ENCODE measurements at places on chromosomes 11 and 22.

- DNase-seq: no peak
Observed at GRCh38 chr11:75205564-75206020, 35.0 kb upstream of the TPBGL start.

DNA sequence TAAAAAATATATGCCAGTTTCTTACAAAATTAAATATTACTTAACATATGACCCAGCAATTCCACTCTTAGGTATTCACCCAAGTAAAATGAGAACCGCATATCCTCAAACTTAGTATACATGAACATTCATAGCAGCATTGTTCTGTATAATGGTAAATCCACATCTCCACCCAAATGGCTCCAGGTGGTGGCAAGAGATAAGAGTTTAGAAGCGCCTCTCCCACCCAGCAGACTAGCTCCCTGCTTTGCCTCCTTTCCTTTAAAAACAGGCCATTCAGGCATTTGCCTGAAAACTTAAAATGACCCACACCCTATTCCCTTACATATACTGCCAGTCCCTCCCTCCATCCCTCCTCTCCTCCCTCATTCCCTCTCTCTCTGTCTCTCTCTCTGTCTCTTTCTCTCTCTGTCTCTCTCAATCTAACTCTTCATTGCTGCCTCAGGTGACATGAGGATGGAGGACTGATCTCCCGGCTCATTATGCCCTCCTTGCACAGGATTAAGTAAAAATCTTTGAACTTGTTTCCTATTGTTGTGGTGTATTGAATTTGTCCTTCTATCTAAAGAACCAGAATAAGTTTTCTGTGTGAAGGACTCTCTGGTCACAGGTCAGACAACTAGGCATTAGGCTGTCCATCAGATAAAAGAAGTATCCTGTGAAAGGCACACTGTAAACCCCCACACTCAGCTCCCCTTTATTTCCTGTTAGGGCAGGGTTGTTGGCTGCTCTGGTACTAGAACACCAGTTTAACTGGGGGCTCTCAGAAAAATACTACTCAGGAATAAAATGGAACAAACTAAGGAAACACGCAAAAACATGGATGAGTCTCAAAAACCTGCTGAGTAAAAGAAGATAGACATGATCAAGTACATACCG is 48.3 kb downstream of the RRP8 start:
- DNase-seq: no peak

DNA sequence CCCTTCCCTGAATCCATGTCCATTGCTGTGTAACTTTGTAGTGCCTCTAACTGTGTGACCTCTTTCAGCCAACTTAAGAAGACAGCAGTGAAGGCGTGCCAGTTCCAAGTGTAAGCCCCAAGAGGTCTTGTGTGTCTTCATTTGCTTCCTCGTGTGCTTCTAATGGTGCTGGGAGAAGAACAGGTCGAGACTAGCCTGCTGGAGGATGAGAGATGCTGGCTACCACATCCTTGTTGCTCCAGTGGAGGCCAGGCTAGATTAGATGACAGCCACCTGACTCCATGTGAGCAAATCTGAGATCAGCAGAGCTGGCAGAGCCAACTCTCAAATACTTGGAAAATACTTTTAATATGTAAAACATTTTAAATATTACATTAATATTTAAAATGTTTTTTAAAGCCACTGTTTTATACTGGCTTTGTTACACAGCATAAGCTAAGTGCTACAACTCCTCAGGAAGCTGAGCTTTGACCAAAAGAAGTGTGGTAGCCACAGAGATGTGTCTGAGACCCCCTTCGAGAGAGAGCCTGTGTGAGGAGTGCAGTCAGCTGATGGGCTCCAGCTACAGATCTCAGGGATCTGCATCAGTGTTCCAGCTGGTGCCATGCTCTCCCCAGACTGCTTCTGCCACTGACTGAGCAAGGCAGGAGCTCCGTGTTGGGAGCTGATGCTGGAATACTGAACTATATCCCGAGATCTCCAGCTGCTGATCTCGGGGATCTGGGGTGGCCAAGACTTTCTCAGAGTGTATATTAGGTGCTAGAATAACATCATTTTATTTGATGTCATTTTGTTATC is 8.9 kb downstream of the KCNJ11 start:
- DNase-seq: no peak

DNA sequence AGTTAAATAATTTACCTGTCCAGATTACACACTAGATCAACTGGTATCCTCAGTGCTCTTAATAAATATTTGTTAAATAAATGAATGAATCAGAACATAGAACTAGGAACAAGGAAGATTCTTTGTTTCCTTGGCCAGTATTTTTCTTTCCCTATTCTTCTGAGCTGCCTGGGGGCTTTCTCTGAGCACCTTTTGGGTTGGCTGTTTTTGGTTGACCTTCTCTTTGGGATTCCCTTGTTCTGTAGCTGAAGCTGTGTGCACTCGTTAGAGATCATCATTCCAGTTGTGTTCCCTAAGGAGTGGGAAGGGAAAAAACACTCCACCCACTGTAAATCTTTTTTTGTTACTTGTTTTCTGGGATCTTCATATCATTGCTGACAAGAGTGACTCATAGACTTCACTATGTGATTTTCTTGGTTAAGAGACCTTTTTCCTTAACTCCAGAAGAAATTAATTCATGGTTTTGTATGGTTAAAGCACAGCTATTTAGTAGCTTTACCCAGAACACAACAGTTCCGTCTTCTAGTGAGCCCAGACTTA is 84.3 kb downstream of the STIM1 start:
- DNase-seq: no peak

DNA sequence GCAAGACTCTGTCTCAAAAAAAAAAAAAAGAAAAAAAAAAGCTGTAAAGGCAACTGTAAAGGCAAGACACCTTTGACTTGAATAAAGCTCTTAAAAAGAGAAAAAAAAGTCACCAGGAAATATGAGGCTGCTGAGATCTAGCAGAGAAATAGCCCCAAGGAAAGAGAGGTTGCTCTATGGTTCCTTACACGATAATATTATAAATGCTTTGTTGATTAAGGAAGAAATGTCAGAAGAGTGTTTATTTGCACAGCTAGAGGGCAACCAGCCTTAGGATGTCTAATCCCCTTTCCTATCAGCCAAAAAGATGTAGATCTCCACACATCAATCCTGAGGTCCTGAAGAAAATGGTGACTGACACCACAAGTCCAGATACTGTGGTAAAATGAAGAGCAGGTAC is 32.0 kb downstream of the RBFOX2 start:
- no peak for DNase-seq

GRCh38 chr11:72511393-72512047 is 77.2 kb upstream of the CLPB start:
- no peak for DNase-seq

GRCh38 chr22:33426451-33426850 is 368.3 kb upstream of the SYN3 start:
- DNase-seq: no peak

GRCh38 chr11:112967082-112967481 is 5.9 kb downstream of the NCAM1 start:
- no peak for DNase-seq

GRCh38 chr11:131612533-131612932 is 242.1 kb downstream of the NTM start:
- DNase-seq: no peak

DNA sequence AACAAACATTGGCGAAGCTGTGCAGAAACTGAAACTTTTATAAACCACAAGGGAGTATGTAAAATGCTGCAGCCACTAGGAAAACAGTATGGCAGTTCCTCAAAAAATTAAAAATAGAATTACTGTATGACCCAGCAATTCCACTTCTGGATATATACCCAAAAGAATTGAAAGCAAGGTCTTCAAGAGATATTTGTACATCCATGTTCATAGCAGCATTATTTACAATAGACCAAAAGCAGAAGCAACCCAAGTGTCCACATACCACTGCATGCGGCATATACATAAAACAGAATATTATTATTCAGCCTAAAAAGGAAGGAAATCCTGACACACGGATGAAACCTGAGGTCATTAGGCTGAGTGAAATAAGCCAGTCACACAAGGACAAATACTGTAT is 85.8 kb downstream of the RELT start:
- no peak for DNase-seq

GRCh38 chr11:75878933-75879332 is 63.9 kb downstream of the UVRAG start:
- no peak for DNase-seq

DNA sequence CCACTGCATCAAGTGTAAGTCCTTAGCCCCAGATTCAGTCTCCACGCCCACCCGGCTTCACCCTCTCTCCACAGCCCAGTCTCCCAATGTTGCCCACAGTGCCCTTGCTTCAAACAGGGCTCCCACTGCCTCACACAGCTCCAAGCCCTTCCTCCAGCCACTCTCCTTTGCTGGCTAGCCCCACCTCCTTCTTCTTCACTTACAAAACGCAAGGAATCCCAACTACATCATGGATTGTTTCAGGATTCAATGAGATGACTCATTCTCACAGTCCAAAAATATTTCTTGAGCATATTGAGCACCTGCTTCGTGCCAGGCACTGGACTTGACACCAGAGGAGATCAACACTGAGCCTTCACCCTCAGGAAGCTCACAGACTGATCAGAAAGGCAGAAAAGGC is 533.5 kb downstream of the BUD13 start:
- no peak for DNase-seq

DNA sequence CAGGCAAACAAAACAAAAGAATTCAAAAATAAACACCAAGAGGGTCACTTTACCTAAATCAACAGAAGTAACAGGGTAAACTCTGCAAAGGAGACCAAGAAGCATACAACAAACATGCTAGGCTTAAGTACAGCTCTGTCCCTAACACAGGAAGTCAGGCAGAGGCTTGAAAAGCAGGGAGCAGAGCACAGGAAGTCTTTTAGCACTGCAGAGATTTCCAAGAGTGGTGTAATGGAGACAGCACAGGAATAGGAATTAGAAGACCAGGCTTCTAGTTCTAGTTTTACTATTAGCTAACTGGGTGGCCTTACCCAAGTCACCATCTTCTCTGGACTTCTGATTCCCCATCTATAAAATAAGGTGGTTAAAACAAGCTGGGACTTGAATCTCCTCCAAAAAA is 1.9 kb downstream of the RBFOX2 start:
- DNase-seq: no peak

DNA sequence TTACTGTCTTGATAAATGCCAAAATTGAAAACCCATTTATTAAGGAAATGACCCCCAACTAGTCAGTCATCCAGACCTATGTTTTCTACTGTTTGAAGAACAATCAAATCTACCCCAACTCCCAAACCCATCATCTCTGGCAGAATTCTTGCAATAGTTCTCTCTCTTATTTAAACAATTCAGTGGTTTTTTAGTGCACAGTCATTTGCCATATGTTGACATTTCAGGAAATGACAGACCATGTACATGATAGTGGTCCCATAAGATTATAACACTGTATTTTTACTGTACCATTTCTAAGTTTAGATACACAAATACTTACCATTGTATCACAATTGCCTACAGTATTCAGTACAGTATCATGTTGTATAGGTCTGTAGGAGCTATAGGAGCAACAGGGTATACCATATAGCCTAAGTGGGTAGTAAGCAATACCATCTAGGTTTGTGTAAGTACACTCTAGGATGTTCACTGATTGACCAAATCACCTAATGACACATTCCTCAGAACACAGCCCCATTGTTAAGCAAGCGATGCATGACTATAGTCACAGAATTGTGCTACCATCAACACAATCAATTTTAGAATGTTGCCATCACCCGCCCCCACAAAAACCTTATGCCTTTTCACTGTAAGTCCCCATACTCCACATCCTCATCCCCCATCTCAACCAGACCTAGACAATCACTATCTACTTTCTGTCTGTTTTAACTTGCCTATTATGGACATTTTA is 41.8 kb downstream of the MMP20 start:
- DNase-seq: no peak

Measured in SW480 (cell line).